Ascending aorta (tissue), 2 donors: ENCODE measurements at places on chromosomes 5 and 9.

DNA sequence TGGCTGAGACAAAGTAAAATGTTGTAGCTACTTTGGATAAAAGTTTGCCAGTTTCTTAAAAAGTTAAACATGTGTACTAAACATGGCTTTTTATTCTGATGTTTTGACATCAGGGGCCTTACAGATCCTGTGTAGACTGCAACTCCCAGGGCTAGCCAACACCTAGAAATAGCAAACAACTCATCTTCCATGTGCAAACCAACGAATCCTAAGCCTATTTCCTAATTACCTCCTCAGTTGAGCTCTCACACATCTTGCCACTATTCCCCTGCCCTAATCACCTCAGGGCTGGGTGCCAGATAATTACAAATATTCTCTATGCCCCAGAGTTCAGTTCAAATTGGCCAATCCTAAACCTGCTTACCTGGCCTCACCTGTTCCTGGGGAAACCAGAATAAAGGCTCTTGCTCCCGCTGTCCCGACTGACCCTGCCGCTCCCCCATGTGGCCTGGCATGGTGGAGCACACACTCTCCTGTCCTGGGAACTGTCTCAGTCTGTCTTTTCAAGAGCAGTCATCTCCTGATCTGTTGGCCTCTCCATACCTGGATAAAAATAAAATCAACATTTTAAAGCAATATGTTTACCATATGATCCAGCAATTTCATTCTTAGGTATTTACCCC lies 37.1 kb upstream of the FAM169A start:
- DNase-seq, result no peak

DNA sequence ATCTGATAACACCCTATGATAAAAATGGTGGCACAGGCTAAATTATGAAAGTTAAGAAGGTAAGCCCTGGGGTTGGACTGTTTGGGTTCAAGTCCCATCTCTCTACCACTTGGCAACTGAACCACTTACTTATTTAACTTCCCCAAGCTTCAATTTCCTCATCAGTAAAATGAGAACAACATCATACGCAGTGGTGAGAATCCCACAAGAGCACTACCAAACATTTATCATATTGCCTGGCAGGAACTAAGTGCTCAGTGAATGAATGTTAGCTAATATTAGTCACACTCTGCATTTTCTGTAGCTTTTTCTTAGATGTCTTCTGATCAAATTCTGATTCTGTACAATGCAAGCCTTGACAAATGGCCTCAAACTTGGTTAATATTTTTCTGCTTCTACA lies 306.7 kb downstream of the EBF1 start:
- no peak for DNase-seq

DNA sequence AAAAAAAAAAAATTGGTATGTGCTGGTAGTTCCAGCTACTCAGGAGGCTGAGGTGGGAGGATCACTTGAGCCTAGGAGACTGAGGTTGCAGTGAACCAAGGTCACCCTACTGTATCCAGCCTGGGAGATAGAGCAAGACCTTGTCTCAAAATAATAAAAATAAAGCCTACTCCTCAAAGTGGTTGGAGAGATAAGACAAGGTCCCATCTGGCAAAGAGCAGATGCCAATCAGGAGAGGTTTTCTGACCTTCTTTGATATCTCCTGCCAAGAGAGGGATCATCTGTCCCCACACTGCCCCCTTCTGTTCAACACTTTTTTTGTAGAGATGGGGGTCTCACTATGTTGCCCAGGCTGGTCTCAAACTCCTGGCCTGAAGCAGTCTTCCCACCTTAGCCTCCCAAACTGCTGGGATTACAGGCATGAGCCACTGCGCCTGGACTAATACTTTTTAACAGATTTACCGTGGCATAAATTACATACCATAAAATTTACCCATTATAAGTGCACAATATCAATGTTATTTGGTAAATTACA lies 64.7 kb downstream of the SH3PXD2B start:
- no peak for DNase-seq

DNA sequence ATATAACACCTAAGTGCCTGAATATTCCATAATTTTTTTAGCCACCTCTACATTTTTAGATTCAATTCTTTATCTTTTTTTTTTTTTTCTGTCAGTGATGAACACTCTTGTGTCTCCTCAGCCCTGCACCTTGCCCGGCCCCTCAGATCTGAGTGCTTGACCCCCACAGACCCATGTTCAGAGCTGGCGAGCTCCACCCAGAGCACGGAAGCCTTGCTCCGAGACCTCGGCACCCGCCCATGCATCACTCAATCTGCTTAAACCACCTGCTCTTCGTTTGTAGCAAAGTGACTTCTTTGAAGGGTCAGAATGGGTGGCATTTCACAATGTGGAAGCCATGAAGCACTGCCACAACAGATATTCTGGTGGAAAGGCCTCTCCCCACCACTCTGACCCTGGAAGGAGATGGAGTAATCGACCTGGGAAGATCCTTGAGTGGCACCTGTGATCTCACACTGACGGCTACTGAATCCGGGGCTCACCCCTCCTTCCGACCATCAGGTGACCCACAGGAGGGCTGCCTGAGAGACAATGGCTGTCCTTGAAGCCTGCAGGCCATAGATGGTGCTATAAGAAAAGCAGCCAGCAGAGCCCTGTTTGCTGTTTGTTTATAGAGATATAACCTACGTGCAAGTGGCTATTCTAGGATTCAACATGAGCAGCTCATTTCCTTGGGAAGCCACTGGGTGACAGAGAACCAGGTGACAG lies 261.1 kb upstream of the IRX4 start:
- no peak for DNase-seq

DNA sequence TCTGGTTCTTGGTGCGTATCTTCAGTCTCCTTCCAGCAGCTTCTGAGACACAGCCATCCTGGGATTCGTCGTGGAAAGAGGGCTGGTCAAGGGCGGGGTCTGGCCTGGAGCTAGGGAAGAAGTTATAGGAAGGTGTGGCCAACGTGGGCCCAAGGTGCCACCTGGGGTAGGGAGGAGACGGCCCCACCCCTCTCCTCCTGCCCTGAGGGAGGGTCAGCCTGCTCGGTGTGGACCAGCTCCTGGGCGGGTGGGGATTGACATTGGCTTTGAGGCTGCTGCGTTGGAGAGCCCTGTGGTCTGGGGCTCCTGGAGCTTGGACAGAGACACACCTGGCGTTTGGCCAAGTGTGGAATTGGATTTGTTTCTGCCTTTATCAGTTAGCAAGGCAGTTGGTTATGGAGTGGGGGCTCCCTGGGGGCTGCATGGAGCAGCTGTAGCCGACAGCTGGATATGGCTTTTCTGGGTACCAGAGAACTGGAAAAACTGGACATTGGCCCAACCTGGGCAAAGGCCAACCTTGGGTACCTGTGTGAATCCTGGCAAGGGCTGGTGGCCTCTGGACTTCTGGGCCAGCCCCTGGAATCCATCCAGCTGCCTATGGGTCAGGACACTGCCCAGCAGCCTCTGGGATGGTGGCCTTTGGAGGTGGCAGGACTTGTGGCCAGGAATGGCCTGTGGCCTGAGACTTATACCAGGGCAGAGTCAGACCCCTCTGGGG lies 75.7 kb upstream of the PPP1R26 start:
- no peak for DNase-seq

- no peak for DNase-seq
These were observed 88.2 kb upstream of the FAM174A start for GRCh38 chr5:100446879-100447430.

DNA sequence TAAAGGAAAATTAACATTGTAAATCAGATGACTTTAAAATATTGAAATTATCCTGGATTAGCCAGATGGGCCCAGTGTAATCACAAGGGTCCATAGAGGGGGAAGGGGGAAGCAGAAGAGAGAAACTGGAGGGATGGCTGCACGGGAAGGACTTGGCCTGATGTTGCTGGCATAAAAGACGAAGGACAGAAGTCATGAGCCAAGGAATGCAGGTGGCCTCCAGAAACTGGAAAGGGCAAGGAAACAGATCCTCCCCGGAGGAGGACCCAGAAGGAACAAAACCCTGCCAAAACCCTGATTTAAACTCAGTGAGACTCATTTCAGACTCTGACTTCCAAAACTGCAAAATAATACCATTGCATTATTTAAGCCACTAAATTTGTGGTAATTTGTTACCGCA lies 100.2 kb downstream of the ADAMTS2 start:
- DNase-seq, result no peak

- DNase-seq, result no peak
These were observed 5.2 kb downstream of the KIF12 start for GRCh38 chr9:114093761-114094505.

DNA sequence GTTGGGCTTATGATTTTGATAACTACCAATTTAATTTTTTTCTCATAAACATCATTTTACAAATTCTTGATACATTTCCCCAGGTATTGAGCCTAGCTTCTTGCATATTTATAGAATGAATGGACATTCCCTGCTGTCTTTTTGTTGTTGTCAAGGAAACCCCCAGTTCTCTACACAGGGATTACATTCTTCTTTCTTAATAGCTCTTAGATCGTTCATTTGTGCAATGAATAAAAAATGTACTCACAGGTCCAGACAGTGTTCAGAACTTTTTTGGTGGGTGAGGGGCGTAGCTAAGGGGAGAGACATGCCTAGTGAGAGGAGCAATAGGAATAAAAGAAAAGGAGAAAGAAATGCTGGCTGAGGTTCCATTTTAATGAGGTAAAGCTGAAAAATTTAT lies 58.6 kb downstream of the VCAN start:
- DNase-seq, result no peak

DNA sequence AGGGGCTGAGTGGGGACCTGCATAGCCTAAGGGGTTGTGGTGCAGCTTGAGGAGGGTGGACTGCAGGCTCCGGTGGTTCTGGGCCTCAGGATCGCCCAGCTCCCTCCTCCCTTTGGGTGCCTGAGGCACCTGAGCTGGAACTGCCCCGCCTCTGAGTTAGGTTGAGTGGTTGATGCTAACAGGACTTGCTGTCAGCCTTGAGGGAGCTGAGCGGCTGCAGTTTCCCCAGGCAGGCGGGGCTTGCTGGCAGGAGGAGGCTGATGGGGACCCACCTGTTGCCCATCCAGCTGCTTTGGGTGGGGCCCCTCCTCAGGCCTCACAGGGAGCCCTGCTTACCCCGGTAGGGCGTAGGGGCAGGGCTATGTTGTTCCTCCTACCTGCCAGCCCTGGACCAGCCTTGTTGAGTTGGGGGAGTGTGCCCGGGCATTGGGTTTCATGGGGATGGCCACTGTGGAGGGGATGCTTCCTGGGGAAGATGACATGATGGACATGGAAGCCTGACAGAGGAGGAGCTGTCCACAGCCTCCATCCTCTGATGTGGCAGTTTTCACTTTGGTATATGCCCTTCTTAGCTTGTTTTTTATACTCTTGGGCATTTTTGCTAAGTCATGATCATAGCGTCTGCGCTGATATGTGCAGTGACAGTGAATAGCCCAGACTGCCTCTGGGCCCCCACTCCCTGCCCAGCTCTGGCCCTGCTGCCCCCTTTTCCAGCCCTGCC lies 14.3 kb downstream of the WNK2 start:
- no peak for DNase-seq

GRCh38 chr5:148740966-148741742 lies 85.3 kb upstream of the ADRB2 start:
- DNase-seq, result no peak

DNA sequence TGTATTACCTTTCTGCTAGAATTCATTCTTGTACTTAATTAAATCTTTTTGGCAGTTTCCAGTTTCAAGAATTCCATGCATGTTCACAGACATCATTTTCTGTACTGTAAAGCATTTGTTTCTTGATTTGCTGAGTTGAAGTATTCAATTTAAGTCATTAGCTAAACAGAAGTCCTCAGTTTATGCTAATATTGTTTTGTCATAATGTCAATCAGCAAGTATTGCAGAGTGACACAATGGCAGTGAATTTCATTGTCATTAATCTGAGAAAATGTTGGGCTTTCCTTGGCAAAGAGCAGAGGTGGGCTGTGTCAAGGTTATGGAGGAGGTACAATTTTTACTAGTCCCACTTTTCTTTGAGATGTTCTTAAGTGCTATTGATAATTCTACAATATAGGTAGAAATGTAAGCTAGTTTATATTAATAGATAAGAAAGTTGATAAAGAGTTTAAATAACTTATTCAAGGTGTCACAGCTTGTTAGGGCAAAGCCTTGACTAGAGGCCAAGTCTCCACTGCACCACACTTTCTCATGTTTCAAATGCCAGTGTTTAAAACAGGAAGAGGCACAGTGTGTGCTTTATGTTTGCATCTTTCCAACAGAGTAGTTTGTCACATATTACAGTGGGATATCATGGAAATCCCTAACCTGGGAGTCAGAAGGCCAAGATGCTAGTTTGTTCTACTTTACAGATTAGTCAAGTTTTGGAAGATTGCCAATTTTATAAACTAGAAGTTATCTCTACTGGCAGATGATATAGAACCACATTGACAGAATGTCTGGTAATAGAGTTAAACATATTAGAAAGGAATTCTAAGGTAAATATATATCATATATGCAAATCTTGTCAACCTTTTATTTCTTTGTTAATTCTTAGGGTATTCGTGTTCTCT lies 56.3 kb downstream of the SLF1 start:
- no peak for DNase-seq

GRCh38 chr9:6960777-6961176 lies 203.0 kb downstream of the KDM4C start:
- DNase-seq, result no peak
